Activated T-helper 1 cell treated with anti-CD3 and anti-CD28 coated beads, Interleukin-12 subunit alpha, Interleukin-12 subunit beta, Interleukin-2, Interleukin-4 antibody, amounts not matched to agents 30 ng/mL and 10 ng/mL and 1 ng/mL, durations not matched to agents 14 hours and 24 hours and 36 hours (primary cell): ENCODE measurements at places on chromosomes 16 and 17.
A peak's percentile ranks its signal among the peaks of the same experiment; 100 is the strongest.

DNA sequence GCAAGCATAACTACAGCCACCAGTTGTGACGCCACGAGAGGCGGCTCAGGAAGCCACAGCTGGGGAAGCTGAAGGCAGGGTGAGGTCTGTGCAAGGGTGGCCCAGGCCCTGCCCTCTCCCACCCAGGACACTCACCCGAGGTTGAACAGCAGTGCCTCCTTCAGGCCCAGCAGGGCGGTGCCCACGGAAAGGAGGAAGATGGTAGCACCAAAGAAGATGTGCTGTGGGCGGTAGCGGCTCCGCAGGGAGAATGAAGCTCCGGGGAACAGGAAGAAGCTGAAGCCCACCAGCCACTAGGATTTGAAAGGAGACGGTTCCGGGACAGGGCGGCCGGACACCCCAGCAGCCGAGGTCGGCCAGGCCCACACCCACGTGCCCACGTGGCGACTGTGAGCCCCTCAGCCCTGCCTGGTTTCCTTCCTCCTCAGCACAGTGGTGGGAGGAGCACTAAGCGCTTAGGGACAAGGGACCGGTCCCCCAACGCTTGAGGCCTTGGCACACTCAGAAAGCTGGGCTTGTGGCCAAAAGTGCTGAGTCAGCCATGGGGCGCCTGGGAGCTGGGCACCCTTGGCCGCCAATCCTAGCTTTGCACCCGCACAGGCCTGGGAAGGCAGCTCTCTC, 11.0 kb downstream of the CYB561 start:
- peak; percentile 52 for DNase-seq

GRCh38 chr17:77498091-77498741, 357.4 kb downstream of the SEC14L1 start:
- DNase-seq: no peak

GRCh38 chr17:7293816-7294613, 424 bp downstream of the YBX2 start:
- DNase-seq: no peak

- DNase-seq: no peak
Observed at GRCh38 chr17:4771519-4772234, at the start of gene TM4SF5. TM4SF5 (plus strand) TSS chr17:4771886; CDS start chr17:4771923, 37 bp downstream.

- DNase-seq: peak; percentile 1
Observed at GRCh38 chr16:80231888-80232287, 308.9 kb upstream of the DYNLRB2 start.

- DNase-seq: no peak
Observed at GRCh38 chr17:49196520-49196919, 13.9 kb downstream of the GNGT2 start.

DNA sequence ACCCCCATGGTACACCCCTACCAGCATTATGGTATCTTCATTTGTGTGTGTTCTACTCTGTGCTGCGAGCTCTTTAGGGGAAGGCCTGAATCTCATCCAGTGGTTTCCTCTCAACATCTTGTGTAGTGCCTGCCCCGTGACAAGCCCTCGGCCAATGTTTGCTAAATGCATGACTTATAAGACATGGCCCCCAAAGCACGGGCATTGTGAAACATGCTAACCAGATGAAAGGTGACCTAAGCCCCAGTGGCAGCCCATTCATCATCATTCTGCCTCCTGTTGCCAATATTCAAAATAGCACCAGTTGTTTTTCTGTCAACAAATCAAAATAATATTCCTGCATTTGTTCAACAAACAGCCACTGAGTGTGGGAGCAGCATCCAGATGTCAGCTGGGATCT, 108.8 kb upstream of the HSBP1 start:
- DNase-seq: no peak

DNA sequence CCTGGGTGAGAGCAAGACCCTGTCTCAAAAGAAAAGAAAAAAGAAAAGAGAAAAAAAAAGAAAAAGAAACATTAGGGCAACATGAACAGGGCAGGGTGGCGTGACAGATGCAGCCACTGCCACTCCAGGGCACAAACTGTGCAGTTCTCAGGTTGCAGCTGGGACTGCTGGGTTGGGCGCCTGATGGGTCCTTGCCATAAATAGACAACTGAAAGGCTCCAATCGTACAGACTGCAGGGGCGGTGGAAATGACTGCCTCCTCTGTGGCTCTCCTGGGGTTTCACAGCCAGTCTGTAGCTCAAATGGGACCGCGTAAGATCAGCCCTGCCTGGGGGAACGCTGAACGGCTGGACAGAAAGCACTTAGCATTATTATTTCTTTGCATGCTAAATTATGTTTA, 130.7 kb downstream of the CPPED1 start:
- DNase-seq: no peak

- DNase-seq: no peak
Observed at GRCh38 chr17:64638552-64639203, 23.4 kb downstream of the SMURF2 start.

DNA sequence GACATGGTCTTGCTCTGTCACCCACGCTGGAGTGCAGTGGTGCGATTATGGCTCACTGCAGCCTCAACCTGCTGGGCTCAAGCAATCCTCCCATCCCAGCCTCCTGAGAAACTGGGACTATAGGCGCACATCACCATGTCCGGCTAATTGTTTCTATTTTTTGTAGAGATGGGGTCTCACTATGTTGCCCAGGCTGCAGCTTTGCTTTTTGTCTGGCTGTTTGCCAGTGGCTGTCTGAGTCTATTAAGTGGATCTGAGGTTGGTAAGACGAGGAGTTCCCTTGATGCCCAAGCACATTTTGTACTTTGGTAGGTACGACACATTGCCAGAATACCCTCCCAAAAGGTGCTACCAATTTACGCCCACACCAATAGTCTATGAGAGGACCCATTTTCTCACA, 5.1 kb downstream of the TBX21 start:
- no peak for DNase-seq

DNA sequence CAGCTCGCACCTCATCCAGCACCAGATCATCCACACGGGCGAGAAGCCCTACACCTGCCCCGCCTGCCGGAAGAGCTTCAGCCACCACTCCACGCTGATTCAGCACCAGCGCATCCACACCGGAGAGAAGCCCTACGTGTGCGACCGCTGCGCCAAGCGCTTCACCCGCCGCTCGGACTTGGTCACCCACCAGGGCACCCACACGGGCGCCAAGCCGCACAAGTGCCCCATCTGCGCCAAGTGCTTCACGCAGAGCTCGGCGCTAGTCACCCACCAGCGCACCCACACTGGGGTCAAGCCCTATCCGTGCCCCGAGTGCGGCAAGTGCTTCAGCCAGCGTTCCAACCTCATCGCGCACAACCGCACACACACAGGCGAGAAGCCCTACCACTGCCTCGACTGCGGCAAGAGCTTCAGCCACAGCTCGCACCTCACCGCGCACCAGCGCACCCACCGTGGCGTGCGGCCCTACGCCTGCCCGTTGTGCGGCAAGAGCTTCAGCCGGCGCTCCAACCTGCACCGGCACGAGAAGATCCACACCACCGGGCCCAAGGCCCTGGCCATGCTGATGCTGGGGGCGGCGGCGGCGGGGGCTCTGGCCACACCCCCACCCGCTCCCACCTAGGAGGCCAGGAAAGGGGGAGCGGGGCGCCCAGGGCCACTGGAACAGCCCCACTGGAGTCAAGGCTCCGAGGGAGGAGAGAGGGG, 7.5 kb downstream of the ZNF205 start:
- no peak for DNase-seq

DNA sequence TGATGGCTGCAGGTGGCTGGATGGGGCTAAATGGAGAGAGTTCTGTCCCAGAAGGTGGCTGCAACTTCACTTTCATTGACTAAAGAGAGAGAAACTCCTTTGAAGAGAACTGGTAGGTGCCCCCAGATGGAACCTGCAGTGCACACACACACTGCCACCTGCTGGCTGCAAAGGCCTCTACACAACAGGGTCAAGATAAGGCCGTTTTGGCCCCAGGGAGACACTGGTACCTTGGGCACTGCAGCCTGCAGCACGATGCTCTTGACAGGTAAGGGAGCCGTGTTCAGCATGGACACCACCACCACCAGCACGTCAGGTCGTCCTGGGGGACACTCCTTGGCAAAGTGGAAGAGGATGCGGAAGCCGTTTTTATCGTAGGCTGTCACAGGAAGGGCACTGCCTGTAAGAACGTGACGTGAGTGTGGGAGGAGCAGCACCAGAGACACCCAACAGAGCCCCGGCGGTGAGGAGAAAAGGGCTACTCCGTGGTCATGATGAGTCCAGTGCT, 22.7 kb downstream of the GGA3 start:
- DNase-seq: peak; percentile 35

GRCh38 chr16:63410594-63410993, 1374.4 kb upstream of the CDH8 start:
- no peak for DNase-seq

- no peak for DNase-seq
Observed at GRCh38 chr17:29590411-29591145, 1.1 kb upstream of the GIT1 start.

- peak; percentile 39 for DNase-seq
Observed at GRCh38 chr16:71412270-71413160, 29.3 kb downstream of the TLE7 start.

GRCh38 chr16:74950511-74950910, 34.4 kb downstream of the WDR59 start:
- no peak for DNase-seq

GRCh38 chr16:4519274-4520058, 19.1 kb downstream of the CDIP1 start:
- DNase-seq: no peak

DNA sequence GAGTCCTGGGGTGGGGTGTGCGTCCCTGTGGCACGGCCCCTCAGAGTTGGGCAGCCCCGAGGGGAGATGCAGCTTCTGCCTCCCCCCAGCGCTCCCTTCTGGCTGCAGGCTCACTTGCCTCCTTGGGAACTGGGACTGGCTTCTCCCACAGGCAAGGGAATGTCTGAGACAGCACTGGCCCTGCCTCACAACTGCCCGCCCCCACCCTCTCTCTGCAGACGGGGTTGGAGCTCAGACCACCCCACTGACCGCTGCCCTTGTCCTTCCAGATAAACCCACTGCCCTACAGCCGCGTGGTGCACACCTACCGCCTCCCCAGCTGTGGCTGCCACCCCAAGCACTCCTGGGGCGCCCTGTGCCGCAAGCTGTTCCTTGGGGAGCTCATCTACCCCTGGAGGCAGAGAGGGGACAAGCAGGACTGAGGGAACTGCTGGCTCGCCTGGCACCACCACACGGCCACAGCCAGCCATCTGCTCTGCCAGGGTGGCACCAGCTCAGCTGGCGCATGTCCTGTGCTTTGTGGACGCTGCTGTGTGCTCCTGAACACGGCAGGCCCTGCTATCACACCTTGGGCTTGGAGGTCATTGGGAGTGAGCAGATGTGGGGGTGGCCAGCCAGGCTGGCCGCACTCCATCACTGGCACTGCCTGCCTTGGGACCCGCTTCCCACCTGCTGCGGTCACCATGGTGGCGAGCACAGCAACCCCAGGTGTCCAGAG, 7.1 kb upstream of the RAB40C start:
- DNase-seq: no peak

DNA sequence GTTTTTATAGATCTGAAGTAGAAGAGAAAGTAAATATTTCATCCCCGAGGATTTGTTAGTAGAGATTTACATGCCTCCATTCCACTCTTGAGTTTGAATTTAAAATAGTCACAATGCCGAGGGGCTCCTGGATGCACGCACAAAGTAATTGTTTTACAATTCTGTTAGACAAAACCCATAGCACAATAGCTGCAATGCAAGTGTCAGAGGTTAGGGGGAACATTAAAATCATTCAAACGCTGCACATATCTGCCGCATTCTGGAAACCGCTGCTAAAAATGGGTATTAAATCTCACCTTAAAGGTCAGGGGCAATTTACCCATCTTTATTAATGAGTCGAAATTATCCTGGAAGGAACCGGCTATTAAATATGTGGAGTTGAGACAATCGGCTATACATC, 528.5 kb upstream of the HSBP1 start:
- DNase-seq: no peak

GRCh38 chr17:17326275-17326875, 23.2 kb downstream of the NT5M start:
- DNase-seq: no peak

DNA sequence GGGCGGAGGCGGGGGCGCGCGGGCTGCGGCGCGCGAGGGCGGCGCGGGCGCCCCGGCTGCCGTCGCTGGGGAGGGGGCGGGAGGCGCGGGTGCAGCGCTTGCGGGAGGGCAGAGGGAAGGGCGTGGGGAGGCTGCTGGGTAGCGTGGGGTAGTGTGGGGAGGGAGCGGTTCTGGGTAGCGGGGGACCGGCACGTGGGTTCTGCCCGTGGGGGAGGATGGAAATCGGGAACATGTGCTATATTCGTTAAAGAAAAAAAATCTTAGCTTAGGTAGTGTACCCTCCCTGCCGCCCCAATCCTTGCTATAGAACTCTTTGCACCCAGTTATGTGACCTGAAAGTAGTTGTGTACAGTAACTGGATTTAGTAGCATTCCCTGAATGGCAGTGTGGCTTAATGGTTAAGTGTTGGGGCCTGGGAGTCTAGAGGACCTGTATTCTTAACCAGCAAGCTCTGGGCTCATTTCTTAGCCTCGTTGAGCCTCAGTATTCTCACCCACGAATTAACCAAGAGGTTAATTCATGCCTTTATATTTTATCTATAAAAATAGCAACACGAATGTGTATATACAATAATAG, 646 bp downstream of the RABEP1 start:
- no peak for DNase-seq

DNA sequence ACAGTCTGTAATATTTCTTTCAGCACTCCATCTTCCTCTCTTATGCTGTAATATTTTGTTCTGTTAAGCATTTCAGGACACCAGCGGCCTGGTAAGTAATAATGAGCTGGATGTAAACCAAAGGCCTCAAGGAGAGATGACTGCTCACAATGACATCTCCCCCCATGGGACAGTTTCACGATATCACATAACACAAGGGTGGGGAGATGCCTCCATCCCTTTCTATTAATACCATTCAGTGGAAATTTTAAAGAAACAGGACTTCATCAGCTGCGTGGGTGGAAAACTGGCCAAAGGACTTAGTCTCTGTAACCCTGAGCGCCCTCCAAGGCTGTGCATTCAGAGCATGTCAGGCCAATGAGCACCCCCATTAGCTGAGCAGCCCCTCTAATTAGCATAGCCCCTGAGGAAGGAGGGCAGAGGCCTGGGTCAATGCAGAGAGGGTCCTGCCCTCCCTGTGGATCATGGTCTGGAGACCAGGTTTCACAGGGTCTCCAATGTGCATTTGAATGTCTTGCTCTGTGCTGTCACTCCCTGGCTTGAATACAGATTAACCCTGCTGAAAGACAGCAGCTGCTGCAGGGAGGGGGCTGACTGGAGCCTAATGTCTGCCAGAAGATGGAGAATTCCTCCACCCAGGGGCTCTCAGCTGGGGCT, 156.4 kb downstream of the HS3ST2 start:
- no peak for DNase-seq

- DNase-seq: no peak
Observed at GRCh38 chr16:52471650-52472370, 75.1 kb downstream of the TOX3 start.

- no peak for DNase-seq
Observed at GRCh38 chr17:48532261-48532660, 1.4 kb upstream of the HOXB1 start.
